ENCODE measurements at places on chromosomes 2 and 18. TPM values are rescaled to one million over a fixed set of nuclear protein-coding genes. Genes with fewer than 3 reads are reported as not detected.

- DNase-seq: no peak
Observed at GRCh38 chr2:78779761-78780160, 245.7 kb upstream of the REG3G start.

LRRC30 gene
- not detected for total RNA-seq

DNA sequence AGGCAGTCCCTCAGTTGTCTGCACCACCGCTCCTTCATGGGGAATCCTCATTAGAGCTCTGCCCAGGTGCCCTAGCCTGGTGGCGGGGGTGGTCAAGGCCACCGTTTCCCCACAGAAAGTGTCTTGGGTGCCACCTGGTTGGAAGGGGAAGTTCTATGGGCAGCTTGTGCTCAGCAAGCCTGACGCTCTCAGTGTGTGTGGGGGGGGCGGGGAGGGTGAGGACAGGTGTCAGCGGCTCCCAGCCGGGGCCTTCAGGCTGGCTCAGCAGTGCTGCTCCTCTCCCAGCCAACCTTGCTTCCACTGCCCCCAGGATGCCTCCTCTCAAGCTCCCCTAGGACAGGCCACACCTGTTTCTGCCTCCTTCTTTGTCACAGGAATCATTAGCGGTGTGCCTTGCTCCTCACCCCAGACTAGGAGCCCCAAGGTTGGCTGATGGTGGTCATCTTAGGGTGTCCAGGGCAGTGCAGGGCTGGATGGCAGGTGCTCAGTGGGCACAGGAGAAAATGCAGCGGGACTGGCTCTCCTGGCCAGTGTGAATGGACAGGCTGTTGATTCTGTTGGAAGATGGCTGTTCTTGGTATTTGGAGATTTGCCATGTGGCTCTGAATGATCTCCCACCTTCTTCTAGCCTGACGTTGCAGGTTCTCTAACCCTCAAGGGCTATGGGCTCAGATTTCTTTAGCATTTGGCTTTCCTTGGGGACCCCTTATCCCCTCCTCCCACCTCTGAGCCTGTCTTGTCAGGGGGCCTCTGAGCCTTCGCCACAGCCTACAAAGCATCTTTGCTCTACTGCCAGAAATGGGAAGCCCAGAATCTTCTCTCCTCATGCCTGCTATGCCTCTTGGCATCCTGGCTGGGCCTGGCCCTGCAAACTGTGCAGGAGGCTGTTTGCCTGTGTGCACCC lies 185.8 kb upstream of the HS6ST1 start:
- no peak for DNase-seq

TRIM54 gene
- total RNA-seq: not detected

C1GALT1C1L gene
- total RNA-seq: 1.5 TPM

DNA sequence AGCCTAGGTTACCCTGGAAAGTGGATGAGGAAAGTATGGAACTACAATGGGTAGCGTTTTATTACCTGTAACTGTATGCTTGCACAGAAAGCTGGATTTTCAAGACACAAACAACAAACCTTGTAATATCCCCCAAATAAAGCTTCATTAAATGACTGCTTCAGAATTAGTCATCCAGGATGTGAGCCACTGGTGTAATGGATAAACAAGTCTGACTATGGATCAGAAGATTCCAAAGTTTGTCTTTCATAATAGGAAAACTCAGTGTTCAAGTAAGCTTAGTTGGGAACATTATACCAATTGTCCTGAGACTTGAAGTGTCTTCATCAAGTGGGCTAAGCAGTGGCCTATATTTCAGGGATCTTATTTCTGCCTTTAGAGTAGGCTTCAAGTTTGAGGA lies 518.8 kb downstream of the LRP1B start:
- DNase-seq: no peak

DNA sequence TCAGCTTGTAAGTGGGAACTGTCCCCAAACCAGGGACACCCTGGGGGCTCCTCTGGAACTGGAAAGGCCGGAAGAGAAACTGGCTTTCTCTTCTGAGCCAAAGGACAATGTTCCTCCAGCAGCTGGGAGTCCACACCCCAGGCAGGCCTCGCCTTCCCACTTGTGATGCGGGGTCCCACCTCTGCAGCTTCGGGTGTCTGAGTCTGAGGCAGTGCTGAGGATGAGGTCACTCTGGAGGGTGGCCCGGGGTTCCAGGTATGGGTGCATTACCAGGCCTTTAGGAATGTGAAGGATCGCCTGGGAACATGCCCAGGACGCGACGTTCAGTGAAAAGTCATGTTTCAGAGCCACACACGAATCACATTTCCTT lies 18.2 kb upstream of the BOK start:
- no peak for DNase-seq

POMC gene
- total RNA-seq: not detected

AOX1 gene
- 0.69 TPM for total RNA-seq

DNA sequence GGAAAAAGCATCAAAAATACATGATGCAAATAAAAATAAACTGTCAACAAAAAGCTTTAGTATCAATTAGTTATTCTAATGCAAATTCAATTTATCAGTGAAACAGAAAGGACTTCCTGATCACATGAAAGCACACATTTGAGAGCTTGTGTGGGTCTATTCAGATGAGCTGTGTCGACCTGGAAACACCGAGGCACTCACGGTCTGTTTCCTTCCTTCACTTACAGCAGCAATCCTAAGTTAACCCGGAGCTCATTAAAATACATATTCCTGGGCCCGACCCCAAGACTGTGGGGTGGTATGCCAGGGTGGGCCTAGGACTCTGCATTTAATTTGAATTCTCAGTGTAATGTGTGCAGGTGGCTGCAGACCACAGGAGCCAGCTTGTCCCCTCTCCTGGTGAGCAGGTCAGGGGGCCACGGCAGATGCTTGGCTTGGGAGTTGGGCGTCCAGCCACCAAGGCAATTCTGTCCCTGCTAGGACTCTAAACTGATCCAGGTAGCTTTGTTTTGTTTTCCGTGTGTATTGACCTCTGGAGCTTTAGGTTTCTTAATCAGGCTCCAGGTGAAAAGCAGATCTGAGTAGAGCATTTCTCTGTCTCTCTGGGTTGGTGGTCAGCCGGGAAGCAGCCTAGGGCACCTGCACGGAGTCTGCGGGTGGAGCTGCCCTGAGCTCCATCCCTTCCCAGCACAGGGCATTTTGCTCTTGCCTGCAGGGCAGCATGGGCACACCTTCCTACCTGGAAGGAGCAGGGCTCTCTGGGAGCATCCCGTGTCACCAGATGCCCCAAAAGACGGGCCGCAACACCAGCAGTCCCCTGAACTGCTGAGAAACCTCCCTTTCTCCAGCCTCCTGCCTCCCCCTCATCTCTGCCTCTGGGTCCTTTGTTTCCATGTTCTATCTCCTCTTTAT lies 9.0 kb downstream of the MBP start:
- no peak for DNase-seq

- DNase-seq: no peak
Observed at GRCh38 chr2:86280191-86280667, 57.2 kb downstream of the REEP1 start.

CIDEA gene
- total RNA-seq: not detected

- no peak for DNase-seq
Observed at GRCh38 chr2:129710670-129711495, 268.6 kb upstream of the RAB6C start.

- no peak for DNase-seq
Observed at GRCh38 chr2:113672326-113672932, 45.4 kb downstream of the RABL2A start.

DNA sequence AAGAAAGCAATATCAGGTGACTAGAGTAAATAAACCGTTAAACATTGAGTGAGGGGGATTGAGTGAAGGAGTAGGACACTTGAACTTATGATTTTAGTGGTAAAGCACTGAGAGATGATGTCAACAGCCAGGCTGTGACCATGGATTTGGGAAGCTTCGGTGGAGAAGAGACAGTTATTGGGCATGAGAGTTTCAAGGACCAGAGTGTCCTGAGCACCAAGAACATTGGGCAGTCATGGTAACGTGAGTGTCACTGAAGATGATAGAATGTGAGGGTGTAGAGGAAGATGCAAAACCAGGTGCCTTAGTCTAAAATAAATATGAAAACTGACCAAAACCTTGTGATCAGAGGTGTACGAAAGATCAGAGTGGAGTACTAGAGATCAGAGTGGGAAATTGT lies 248.1 kb downstream of the ASXL3 start:
- no peak for DNase-seq

DNA sequence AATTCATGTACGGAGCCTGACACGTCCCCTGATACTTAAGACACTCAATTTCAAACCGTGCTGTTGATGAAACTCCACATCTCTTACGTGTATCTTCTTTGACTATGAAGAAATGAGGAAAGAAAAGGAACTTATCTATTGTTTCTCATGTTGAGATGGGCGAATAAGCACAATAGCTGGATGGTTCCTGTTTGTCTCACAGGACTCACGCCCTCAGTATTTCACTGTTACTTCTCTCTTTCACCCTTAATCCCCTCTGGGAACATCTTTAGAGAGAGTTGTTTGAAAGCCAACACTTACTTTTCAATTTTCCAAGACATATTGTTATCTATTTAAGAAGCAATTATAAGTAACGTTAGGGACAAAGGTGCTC lies 99.8 kb downstream of the COPS8 start:
- DNase-seq: no peak

GRCh38 chr2:88967844-88968243 lies 276.4 kb downstream of the RPIA start:
- DNase-seq: no peak

DNA sequence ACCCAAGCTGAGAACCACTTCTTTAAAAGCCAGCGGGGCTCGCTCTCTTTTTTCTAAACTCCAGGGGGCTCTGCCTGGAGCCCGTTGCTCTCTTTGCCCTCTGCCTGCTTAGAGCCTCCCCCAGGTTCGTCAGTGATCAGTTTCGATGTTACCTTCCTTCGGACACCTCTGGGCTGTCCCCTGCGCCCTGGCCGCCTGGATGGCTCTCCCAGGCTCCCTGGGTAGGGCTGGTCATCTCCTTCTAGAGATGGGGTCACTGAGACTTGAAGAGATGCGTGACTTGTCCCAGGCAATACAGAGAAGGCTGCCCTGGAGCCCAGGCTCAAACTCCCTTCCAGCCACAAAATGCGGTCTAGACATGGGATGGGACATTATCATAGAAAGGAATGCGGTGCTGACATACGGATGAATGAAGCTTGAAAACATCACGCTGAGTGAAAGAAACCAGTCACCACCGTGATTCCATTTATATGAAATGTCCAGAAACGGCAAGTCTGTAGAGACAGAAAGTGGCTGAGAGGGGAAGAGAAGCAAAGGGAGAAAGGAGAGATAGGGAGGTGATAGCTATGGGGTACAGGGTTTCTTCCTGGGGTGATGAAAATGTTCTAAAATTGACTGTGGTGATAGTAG lies 14.6 kb downstream of the KCNF1 start:
- DNase-seq: no peak

DNA sequence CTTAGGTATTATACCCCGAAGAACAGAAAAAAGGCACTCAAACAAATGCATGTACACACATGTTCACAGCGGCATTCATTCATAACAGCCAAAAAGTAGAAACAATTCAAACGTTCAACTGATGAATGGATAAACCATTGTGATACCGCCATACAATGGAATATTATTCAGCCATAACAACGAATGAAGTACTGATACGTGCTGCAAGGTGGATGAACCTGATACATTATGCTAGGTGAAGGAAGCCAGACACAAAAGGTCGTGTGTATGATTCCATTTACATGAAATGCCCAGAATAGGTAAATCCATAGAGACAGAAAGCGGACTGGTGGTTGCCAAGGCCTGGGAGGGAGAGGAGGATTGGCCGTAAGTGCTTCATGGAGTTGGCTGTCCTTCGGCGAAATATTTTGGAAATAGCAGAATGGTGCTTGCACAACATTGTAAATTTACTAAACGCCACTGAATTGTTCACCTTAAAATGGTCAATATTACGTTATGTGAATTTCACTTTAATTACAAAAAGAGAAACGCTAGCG lies 750 bp upstream of the RMP24 start:
- no peak for DNase-seq

DNA sequence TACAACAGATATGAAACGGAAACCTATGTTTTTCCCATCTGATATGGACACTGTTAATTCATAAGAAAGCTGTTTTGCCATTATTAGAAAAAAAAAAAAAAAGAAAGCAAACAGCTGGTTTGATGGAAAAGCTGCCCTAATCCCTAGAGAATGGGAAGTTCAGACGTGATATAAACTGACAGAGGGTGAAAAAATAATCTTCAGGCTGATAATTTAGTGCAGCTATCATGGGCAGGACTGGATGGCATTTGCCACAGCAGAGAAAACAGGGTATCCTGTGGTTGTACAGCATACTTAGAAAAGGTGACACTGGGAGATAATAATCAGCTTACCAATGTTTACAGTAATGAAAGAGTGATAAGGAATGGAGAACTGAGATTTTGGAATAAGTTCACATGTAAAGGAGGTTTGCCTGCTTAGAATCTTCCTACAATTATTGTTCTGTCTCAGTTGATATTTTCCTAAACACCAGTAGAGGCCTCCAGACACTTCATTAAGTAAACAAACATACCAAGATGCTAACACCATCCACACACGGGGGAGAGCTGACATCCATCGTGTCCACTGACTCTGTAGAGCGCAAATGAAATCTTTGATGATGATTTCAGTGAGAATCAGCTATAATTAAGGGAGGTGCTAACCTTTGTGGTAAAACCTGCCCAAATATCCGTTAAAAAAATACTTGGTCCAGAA lies 211.6 kb upstream of the MMADHC start:
- DNase-seq: no peak

DNA sequence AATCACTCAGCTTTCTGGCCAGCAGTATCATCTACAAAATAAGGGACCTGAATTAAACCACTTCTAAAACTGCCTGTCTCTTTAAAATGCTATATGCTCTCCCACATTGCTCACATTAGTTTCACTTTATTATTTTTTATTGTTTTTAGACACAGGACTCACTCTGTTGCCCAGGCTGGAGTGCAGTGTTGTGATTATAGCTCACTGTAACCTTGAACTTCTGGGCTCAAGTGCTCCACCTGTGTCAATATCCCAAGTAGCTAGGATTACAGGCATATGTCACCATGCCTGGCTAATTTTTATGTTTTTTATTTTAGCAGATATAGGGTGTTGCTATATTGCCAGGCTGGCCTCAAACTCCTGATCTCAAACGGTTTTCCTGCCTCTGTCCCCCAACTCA lies 591.3 kb upstream of the ZNF804A start:
- no peak for DNase-seq

DNA sequence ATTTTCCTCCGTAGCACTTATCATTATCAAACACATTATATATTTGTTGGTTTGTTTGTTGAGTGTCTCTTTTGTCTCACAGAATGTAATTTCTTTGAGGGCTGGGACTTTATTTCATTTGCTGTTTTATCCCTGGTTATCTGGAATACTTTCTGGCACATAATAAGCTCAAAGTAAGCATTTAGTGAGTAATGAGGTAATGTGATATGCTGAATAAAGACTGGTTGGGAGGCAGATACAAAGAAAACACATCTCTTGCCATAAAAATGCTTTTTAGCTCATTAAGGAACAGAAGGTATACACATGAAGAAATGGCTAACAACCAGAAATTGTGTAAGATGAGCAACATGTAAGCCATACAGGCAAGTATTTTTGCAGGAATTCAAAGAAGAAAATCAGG lies 1411.8 kb downstream of the LRP1B start:
- no peak for DNase-seq

DNA sequence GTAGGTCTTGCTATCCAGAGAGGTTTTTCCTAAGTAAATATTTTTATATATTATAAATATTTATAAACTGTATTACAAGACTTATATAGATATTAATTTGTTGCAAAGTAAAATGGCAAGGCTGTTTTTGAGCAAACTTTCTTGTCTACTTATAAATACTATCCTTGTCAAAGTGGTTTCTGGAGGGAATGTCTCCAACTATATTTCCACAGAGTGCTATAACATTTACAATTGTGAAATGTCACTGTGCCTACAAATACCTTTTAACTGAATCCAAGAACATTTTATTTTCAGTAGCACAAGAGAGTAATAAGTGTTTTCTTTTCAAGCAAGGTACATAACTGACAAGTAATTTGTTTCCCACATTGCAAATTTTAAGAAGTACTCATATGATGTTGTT lies 256.8 kb downstream of the ZNF385B start:
- no peak for DNase-seq

MAP3K19 gene
- not detected for total RNA-seq

Data from K562 (cell line).